Stimulated activated CD8-positive, alpha-beta memory T cell treated with anti-CD3 and anti-CD28 coated beads, Interleukin-2, amount 100 ng/mL, for 1 hour (primary cell): ENCODE measurements at places on chromosomes 2 and 18.

DNA sequence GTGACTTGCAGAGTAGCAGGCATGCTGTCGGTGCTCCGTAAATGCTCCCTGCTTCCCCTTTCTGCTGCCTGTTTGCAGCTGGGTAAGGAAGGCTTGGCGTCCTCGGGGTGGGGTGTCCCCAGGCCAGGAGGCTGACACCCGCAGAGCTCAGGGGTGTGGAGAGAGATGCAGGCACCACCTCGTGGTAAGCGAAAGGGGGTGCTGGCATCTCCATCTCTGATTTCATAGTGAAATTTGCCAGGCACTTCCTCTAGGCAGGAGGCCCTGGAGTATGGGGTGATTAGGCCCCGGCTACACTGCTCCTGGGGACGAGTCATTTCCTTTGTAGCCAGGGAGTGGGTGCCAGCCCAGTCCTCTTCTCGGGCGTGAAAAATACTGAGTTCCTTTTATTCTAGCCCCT, 160.4 kb downstream of the KLHL29 start:
- no peak for DNase-seq

GRCh38 chr2:228628682-228629081, 447.2 kb upstream of the SPHKAP start:
- DNase-seq: no peak

DNA sequence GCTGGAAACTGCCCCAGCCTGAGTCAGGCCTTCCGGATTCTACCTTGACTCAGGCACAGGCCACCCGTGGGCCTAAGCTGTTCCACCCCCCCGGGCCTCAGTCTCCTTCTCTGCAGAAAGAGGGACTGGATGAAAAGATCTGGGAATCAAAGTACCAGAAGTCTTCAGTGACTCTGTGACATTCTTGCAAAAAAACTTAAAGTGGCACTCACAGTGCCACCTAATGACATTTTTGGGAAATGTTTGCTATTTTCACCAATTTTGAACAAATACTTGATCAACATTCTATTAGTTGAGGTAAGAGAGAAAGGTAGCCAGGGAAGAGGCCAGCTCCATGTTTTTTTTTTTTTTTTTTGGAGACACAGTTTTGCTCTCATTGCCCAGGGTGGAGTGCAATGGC, 48.3 kb upstream of the ACAA2 start:
- no peak for DNase-seq

DNA sequence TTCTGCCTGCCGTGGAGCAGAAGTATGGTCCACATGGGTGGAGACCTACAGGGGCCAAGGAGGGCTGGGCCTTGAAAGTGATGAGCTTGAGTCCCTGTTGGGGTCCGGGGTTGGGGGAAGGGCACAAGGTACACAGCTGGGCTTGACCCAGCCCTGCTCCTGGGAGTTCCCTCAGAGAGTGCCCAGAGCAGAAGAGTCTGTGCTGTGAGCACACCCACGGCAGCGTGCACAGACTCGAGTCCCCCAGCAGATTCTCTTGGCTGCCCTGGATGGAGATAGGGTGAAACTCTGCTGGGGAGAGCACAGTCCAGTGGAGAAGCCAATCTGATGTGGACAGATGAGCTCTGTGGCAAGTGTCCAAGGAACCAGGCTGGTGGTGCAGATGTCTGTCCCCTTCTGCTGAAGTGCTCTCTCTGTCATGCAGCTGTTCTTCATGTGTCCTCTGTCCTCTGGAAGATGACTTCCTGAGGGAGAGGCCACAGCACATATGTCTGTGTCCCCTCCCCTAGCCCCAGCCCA, 27.5 kb downstream of the INPP4A start:
- no peak for DNase-seq

DNA sequence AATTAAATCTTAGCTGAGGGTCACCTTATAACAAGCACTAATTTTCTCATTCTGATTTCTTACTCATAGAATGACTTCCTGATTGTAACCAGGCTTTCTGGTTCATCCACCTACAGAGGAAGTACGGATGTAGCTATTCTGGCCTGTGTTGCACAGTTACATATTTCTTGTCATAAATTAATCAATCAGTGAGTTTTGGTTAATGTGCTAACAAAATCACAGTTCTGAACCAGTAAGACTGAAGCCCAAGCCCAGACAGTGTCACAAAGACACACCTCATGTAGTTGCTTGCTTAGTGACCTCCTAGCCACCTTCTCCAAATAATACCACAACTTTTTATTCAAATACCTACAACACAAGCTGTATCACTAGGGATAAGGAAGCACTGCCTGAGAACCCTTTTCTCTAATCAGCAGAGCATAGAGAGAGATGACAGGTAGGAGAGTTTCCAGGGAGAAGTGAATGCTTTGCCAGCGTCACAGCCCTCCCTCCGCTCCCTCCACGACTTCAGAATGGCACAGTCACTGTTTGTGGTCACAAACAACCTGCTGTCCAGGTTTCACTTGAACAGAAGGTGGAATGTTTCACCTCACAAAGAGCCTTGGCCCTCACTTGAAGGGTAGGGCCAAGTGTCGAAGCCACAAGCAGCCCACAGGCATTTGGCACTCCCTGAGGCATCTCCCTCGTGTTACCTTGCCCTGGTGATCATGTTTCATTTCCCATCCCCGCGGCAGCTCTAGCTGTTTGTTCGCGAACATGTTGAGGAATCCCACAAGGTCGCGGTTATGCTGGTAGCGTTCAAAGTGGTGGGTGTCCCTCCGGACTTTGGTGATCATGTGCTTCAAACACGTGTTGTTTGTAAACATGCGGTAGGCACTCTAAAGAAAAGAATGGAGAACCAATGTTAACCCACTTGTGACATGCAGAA, 120.8 kb upstream of the STK17B start:
- no peak for DNase-seq

DNA sequence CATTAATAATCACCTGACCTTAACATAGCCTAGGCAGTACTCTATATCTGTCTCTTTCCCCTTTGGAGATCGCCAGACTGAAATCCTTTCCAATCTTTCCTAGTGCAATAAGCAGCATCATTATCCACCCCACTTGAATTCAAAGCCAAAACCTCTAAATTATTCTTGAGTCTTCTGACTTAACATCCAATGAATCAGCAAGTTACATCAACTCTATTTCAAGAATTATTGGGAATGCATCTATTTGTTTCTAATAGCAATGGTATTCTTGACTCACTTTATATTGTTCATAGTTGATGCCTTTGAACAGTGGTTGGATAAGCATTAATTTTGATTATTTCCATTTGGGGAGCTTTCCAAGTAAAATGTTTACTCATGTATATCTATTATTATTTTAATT, 144.8 kb downstream of the ZNF804A start:
- DNase-seq: no peak

GRCh38 chr2:20177556-20178248, 47.2 kb downstream of the SDC1 start:
- DNase-seq: no peak

DNA sequence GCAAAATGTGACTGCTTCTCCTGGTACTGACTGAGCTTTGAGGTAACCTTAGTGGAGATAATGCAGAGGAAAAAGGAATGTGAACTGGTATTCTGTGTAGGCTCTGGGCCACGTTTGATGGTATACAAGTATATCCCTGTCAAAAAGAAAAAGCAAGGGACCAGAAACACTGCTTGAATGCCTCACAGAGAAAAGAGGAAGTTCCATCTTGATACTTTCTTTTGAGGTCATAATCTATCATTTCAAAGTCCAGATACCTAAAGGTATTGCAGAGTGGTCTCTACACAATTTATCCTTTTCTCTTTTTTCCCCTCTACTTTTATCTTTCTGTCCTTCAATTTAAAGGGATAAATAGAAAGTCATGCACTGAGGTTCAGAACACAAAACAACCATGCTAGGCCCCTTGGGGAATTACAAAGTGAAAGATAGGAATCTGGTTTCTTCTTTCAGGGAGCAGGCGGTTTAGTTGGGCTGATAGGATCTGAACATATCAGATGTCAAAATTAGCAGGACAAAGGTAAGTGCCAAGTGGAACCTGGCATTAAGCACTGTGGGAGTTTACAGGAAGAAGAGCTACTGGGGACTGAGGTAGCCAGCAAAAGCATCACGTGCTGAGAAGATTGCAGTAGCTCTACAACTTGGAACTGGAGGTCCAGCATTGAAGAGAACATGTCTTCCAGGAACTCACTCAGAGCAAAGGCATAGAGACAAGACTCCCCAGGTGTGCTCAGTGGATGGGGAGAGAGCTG, 121.2 kb downstream of the LYPD6 start:
- DNase-seq: no peak

GRCh38 chr18:33840212-33840593, 262.2 kb downstream of the ASXL3 start:
- no peak for DNase-seq

- DNase-seq: no peak
Measured at GRCh38 chr2:106332054-106332453, 136.2 kb downstream of the RGPD3 start.
